ENCODE measurements at places on chromosomes 16 and 17.
A peak's percentile ranks its signal among the peaks of the same experiment; 100 is the strongest.

DNA sequence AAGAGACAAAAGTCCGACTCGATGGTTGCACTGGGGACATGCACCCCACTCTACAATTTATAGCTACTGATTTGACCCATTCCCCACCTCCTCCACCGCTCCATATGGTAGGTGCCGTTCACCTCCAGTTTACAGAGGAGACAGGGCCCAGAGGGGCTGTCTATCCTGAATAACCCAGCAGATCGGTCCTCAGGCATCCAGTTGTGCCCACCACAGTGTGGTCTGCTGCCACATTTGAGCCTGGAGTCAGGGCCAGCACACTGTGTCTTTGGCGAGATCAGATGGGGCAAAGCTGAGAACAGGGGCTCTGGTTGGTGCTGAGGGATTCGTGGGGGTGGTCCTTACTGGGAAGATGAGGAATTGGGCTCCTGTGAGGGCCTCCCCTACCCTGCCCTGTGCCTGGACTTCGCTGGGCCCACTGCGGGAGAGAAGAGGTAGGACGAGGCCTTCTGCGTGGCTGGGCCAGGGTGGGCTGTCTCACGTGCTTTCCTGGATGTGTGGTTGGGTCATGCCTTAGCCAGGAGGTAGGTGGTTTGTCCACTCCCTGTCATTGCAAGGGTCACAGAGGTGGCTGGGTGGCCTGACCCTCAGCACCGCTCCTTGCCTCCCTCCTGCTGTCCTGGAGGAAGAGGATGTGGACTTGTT, 2.8 kb downstream of the ADCY7 start:
- DNase-seq = no peak

DNA sequence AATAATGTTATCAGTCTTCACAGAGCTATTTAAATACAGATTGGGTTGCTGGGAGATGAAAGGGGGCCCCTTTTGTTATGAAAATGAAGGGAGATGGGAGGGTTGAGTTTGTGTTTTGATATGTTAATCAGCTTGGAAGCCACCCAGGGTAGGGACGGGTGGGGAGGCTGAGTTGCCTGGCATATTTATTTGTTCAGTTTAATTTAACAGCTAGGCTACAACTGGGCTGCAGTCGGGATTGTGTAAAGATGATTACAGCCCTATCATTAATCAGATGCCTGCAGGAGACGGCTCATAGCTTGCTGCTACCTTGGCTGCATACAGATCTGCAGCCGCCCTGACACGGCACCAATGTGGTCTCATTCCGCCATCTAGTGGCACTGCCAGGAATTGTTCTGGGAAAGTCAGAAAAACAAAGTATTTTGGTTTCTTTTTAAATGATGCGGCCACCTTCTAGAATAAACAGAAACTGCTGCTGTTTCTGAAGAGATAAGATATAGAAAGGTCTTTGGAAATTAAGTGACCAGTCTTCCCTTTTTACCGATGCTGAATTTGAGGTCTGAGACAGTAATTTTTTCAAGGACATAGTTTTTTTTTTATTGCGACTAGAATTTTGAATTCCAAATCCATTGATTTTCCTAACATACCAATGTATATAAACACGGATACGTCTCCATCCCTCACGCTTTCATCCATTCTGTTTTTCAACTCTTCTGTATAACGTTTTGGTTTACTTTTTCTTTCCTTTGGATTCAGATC, 458.0 kb upstream of the ASIC2 start:
- DNase-seq = peak; percentile 69

DNA sequence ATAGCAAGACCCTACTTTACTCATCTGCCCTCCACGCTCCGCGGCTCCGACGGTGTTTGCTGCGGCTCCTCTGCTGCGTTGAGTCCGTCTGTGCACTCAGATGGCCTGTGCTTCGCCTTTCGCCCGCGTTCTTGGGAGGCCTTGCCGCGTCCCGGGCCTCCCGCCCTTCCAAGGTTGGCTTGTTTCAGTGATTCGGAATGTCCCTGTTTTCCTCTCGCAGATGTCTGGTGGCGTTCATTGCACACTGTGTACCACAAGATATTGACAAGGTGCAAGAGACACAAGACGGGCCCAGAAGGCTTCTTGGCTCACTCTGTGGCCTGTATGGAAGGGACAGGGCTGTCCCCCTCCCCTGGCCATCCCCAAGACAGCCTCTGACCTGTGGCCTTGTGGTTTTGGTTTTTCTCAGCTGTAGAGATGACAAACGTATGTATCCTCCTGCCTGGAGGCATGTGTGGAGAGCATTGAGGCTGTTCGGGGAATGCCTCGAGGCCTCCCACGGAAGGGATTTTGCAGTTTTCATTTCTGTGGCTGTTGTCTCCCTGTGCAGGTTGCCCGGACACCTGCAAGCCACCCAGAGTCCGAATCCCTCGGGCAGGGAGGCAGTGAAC, 15.4 kb downstream of the MGRN1 start:
- no peak for DNase-seq

DNA sequence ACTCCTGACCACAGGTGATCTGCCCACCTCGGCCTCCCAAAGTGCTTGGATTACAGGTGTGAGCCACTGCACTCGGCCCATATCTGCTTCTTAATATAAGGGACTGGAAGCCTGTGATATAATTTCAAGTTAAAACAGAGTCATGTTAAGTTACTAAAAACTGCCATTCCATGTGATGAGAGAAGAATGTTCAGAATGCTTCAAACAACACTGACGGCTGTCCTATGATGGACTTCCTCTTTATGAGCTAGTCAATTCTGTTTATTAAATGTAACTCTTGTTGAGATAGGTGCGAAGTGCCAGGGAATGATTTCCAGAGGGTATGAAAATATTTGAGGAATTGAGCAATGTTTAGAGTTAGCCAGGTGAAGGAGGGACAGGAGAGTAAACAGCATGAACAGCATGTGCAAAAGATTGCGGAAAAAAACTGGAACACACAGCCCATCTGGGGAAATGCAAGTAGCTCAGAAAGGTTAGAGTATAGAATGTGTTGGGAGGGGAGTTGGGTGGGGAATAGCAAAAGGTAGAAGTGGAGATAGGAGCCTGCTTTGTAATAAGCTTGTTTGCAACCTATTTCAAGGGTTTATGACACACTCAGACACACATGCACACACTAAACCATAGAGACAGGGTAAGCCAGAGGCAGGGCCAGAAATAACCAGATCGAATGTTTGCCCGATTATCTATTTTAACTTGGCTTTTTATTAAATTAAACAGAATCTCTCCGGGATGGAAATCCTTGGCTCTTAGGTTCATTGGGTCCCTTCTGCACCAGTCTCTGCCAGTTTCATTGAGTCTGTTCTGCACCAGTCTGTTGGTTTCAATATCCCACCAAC, 135.6 kb upstream of the COX10 start:
- DNase-seq = no peak

GRCh38 chr16:69566240-69566980, 644 bp downstream of the NFAT5 start:
- DNase-seq = peak; percentile 74

DNA sequence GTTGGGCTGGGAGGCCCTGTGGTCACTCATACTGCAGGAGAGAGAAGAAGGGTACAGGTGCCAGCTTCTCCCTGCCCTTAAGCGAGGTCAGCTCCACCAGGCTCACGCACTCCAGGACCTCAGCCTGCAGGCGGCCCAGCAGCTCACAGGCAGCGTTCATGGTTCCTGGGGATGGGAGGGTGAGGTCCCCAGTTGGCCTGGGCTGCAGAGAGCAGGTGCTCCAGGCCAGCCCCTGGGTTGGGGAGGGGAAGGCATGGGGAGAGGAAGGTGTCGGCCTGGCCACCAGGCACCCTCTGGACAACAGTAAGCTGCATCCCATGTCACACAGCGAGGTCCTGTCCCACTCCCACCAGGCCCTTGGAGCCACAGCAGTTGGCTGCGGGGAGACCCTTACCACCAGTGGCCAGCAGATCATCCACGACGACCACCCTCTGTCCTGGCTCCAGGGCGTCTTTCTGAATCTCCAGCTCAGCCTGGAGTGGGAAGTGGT, 2.0 kb downstream of the APRT start:
- no peak for DNase-seq

GRCh38 chr16:71903608-71904007, 8.3 kb downstream of the IST1 start:
- DNase-seq = no peak

- DNase-seq = no peak
Measured at GRCh38 chr17:27072885-27073284, 221.0 kb upstream of the WSB1 start.

- DNase-seq = peak; percentile 84
Measured at GRCh38 chr16:88920618-88921590, 54.4 kb upstream of the PABPN1L start.

DNA sequence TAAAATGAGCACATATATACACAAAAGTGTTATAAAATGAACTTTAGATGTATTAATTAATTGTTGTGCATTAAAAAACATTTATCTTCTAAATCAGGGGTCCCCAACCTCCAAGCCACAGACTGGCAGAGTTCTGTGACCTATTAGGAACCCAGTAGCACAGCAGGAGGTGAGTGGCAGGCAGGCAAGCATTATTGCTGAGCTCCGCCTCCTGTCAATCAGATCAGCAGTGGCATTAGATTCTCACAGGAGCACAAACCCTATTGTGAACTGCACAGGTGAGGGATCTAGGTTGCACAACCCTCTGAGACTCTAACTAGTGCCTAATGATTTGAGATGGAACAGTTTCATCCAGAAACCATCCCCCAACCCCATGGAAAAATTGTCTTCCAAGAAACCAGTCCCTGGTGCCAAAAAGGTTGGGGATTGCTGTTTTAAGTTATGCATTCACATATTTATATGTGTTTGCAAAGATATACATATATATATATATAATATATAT, 583.7 kb downstream of the KCNJ2 start:
- DNase-seq = no peak

DNA sequence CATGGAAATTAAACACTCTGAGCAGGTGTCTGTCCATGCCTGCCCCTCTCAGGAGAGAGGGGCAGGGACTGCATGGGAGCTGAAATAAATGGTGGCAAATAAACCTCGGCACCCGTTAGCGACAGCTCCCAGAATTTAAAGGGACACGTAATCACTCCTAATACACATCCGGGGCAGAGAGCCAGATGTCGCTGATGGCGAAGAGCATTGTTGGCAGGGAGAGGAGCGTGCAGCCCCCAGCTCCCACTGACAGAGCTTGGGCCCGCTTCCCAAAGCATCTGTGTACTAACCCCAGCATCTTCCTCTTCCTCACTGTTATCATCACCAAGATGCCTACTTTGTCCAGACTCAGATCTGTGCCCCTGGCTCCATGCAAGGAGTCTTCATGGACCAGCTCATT, 85.8 kb downstream of the IRX5 start:
- no peak for DNase-seq

GRCh38 chr16:90033387-90033786, 14.1 kb upstream of the DBNDD1 start:
- no peak for DNase-seq

- no peak for DNase-seq
Measured at GRCh38 chr16:67154578-67155294, 3.9 kb upstream of the B3GNT9 start.

GRCh38 chr17:29111816-29112499, 68.2 kb downstream of the MYO18A start:
- DNase-seq = peak; percentile 75

- no peak for DNase-seq
Measured at GRCh38 chr17:901964-902363, 77.6 kb downstream of the NXN start.

GRCh38 chr16:87961623-87962022, 10.4 kb downstream of the BANP start:
- DNase-seq = no peak

- DNase-seq = no peak
Measured at GRCh38 chr17:48576479-48577309, 1.5 kb downstream of the HOXB4 start.

- no peak for DNase-seq
Measured at GRCh38 chr16:46971271-46971670, 2.2 kb downstream of the DNAJA2 start.

DNA sequence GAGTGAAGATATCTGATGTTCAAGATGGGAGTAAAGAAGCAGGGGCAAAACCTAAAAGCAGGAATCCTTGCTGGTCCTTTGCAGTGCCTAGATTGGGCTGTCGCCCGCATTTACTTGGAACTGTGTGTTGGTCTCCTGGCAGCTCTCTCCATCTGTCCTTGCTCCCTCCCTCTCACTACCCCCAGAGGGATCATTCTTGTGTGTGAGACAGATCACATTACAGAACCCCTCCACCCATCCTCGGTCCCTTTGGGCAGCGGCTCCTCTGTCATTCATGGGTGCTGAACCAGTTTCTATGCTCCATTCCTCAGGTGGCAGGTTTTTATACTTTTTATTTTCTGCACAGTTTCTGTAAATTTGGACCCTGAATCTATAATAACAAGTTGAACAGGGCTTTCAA, 99.4 kb upstream of the MYOCD start:
- DNase-seq = no peak

DNA sequence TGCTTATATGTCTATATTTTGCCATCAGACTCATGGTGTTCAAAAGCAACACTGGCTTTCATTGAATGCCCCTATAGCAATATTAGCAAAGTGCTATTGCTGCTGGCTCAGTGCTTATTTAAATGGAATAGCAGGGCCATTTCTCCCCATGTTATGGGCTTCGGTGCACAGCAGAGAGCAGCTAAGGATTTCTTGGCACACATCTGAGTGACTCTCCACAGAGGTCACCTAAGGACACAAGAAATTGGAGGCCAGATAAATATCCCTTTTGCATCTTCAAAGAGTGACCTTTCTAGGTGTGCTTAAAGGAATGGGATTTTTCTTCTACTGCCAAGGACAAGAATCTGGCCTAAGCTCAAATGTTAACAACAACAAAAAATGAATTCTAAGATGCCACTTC, 751.8 kb downstream of the CDH11 start:
- no peak for DNase-seq

GRCh38 chr16:67489401-67490083, 6.2 kb upstream of the AGRP start:
- no peak for DNase-seq

DNA sequence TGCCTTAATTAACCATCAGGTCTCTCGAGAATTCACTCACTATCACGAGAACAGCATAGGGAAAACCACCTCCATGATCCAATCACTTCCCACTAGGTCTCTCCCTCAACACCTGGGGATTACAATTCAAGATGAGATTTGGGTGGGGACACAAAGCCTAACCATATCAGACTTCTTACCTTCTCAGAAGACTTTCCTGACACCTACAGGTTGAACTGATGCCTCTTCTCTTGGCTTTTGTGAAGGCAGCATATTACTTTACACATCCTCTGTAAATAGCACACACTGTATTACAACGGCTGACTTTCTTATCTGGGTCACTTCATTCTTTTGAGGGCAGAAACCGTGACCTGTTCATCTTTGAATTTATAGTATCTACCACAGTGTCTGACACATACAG, 23.6 kb downstream of the BMERB1 start:
- no peak for DNase-seq

DNA sequence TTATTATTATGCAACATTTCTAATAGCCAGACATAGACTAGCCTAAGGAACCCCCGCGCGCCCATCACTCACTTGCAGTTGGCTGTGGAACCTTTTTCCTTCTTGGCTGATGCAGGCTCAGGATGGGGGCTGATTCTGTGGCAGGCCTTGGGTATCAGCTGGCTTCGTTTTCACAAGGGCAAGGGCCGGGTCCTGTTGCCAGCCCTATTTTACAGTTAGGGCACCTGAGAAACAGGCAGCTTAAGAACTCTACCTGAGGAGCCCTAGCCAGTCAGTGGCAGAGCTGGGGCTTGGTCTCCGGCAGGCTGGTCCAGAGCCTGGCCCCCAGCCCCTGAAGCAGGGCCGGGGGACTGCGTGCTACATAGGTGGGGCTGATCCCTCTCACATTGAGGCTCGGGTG, 28.7 kb downstream of the ADGRG5 start:
- DNase-seq = no peak

- DNase-seq = no peak
Measured at GRCh38 chr16:35565626-35566025, 2106.2 kb downstream of the TP53TG3F start.

GRCh38 chr17:63741143-63741407, 524 bp downstream of the STRADA start:
- DNase-seq = no peak
